AG04450 (cell line): ENCODE measurements at places on chromosomes 5 and 9.

DNA sequence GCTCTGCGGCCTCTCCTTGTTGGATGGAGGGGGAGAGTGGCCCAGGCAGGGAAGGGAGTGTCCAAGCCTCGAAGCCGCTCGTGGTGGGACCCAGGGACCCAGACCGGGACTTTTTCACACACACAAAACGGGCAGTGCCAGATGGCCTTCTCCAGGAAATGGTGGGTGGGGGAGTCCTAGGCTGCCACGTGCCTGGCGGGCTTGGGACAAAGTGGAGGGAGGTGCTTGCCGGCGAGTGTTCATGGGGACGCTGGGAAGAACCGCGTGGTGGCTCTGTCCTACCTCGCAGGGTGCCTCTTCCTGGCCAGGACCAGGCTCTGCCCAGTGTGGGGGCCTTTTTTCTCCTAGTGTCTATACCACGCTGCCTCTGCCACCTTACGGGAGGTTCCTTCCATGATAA is 155.0 kb upstream of the COL5A1 start:
- no peak for DNase-seq

- no peak for DNase-seq
These were observed 20.5 kb downstream of the RAPGEF1 start for GRCh38 chr9:131719262-131719908.

- no peak for DNase-seq
These were observed 986 bp downstream of the PLPP1 start for GRCh38 chr5:55533521-55534435.

DNA sequence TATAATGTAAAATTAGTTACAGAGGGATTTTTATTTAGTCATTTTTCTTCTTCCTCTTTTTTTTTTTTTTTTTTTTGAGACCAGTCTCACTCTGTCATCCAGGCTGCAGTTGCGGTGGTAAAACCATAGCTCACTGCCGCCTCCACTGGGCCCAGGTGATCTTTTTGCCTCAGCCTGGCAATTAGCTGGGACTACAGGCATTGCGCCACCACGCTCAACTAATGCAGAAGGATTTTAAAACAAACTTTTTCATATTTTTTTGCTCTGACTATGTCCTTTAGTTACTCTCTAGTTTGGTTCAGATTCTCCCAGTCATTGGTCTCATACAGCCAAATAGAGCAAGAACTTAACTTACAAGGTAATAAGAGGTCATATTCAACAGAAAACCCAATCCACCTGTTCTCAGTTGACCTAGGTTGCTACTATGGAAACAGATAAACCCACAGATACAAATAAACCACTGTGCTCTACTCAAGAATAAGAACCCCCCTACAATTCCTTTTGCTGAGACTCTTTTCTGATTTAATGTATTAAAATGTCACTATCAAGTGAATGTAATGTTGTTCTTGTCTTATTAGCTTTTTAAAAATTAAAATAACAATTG is 50.1 kb upstream of the TTC39B start:
- no peak for DNase-seq

GRCh38 chr5:43540746-43541145 is 16.1 kb downstream of the PAIP1 start:
- no peak for DNase-seq

GRCh38 chr5:181222630-181223057 is 437 bp upstream of the TRIM41 start:
- DNase-seq, result no peak

DNA sequence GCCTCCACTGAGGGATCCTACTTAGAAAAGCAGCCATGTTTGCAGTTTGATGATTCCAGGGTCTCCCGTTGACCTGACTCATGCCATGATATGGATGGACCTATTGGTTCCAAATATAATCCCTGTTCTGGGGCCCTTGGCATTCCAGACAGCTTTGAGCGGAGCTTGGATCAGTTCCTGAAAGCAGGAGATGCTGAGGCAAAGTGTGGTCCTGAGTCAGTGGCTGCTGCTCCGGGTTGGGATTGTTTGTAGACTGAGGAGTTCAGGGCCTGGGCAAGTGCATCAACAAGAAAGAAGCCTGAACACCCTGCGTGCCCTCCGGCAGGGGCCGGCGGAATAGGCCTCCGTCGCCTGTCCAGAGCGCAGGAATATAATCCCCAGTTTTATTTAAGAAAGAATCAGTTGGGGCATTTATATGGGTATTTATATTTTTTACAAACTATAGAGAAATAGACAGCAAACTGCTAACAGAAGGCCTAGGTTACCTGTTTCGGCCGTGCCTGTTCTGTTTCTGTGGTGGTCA is 50.6 kb downstream of the LRSAM1 start:
- DNase-seq, result no peak

DNA sequence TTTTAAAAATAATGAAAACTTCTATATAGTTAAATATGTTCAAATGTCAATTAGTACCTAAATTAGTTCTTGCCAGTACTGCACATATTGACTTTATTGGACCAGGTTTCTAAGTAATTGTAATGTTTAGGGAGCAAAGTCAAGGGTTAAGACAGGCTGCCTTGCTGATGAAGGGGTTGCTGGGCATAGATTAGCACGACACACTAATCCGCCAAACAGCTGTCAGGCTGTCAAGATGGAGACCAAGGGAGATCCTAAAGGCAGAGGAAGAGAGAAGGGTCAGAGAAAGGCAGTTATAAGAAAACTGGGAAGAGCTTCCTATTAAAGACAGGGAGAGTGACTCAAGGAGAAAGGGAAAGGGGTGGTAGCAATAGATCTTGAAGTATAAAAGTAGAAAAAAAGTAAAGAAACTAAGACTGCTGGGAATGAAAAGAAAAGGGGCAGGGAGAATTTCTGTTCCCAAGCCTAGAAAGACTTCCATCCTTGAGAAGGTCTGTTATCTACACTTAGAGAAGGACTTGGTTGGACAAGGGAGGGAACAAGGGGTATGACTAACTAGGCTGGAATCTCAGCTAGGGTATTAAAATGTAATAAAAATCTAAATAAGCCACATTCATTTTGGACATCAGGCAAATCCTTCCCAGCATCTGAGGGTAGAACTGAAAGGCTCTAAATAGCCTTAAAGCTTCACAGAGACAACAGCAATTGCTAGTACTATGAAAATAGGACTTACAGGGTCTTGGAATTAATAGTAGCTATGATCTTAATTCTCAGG is 188.7 kb downstream of the FBXL17 start:
- peak; percentile 15 for DNase-seq

- DNase-seq, result no peak
These were observed 571 bp upstream of the S1PR3 start for GRCh38 chr9:88990729-88991065.

GRCh38 chr9:68574150-68574549 is 33.5 kb upstream of the TMEM252 start:
- DNase-seq, result no peak

DNA sequence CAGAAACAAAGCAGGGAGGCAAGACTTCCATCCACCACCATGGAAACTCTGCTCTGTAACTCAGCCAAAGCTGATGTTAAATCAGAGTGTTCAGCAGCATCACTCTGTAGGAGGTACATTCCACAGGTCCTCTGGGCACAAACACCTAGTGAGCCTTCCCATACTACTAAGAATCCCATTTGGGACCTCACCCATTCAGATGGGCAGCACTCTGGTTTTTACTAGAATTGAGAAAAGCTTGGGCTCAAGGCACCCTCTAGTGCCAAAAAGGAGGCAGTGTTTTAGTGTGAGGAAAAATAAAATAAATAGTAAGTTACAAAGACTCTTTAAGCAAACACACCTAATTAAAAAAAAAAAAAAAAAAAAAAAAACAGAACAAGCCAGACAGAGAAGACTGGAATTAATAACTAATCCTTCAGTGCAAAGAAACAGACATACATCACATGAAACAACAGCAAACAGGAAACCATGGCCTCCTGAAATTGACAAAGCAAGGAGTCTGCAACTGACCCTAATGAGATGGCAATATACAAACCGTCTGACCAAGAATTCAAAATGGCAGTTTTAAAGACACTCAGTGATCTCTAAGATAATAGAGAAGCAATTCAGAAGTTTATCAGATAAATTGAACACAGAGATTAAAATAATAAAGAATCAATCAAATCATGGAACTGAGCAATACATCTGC is 159.5 kb downstream of the GNA14 start:
- no peak for DNase-seq

GRCh38 chr9:75858497-75859092 is 31.9 kb upstream of the PCSK5 start:
- DNase-seq, result no peak

- DNase-seq, result no peak
These were observed 102.2 kb downstream of the KLF4 start for GRCh38 chr9:107387409-107387808.

- DNase-seq, result no peak
These were observed 58.3 kb downstream of the JAK2 start for GRCh38 chr9:5043381-5043780.

DNA sequence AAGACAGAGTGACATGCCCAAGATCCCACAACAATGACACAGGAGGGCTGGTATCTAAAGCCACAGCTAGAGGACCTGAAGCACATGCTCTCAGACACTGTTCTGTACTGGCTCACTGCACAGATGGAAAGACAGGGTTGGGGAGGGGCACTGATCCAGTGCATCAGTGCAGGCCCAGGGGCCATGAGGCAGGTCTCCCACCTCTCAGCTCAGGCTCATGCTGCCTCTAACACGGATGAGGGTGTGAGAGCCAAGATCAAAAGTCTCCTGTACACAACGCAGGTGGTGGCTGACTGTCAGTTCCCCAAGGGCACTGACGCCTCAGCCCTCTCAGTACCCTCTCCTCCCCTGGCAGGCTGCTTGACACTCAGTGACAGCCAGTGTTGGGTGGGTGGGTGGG is 10.9 kb downstream of the RAPGEF1 start:
- no peak for DNase-seq

GRCh38 chr5:115542086-115542485 is 2.5 kb downstream of the FEM1C start:
- DNase-seq, result no peak

DNA sequence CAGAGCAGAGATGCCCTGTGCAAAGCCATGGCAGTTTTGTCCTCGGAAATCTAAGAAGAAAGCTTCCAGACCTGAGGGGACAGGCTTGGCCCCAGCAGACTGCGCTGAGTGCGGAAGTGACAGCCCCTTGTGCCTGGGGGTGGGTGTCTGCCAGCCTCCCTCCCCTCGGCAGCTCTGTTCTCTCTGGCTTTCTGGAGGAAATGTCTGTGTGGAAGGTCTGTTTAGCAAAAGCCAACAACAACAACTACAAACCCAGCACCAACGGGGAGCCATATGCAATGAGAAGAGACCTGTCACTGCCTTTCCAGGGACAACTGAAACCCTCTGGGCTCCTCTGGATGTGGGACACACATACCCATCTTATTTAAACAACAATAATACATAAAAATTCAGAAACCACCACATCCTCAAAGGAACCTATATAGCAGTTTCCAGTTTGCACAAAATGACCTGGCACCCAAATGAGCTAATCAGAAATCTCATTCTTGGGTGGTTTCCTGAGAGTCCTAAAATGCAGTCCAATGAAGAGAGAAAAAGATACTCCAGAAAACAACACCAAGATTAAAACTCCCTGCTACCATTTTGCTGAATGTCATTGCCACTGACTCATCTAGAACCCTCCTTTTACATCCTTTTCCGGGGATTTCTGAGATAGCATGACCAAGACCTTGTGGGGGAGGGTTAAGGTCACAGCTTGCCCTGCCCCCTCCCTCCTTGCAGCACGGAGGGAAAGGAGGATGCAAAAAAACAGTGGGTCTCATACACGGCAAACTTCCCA is 97.7 kb downstream of the AK8 start:
- no peak for DNase-seq

DNA sequence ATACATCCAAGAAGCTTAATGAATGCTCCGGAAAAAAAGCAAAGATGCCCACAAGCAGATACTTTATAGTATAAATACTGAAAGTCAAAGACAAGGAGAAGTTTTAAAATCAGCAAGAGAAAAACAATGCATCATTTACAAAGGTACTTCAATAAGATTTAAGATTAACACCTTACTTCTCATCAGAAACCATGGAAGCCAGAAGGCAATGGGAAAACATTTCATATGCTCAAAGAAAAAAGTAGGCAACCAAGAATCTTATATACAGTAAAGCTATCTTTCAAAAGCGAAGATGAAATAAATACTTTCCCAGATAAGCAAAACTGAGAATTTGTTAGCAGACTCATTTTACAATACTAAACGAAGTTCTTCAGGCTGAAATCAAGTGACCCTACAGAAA is 51.1 kb downstream of the ABHD17B start:
- no peak for DNase-seq

- DNase-seq, result no peak
These were observed 7.4 kb downstream of the NFIL3 start for GRCh38 chr9:91416096-91416712.

GRCh38 chr5:58523956-58524355 is 32.7 kb downstream of the GAPT start:
- no peak for DNase-seq

DNA sequence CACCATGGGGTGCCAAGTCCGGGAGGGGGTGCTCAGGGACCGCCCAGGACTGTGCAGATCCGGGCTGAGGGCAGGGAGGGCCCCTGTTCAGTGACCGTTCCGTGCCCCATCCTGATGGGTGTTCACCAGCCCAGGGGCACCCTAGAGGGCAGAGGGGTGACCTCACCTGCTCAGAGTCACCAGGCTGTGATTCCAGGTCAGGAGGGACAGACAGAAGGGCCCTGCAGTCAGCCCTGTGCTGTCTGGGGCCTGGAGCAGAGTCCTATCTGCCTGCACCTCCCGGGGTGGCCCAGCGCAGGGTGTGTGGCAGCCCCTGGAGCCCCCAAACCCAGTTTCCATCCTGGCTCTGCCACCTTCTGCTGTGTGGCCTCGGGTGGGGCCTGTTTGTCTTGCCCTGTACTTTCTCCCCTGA is 241.9 kb downstream of the PBX3 start:
- no peak for DNase-seq

DNA sequence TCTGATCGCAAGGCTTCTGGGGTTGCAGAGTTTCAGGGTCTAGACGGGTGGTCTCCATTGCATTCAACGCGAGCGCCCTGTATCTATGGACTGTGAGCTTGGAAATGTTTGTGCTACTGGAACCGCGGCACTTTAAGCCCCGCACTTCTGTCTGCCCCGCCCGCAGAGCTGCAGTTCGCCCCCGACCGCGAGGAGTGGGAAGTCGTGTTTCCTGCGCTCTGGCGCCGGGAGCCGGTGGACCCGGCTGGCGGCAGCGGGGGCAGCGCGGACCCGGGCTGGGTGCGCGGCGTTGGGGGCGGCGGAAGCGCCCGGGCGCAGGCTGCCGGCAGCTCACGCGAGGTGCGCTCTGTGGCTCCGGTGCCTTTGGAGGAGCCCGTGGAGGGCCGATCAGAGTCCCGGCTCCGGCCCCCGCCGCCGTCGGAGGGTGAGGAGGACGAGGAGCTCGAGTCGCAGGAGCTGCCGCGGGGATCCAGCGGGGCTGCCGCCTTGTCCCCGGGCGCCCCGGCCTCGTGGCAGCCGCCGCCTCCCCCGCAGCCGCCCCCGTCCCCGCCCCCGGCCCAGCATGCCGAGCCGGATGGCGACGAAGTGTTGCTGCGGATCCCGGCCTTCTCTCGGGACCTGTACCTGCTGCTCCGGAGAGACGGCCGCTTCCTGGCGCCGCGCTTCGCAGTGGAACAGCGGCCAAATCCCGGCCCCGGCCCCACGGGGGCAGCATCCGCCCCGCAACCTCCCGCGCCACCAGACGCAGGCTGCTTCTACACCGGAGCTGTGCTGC is 1.0 kb downstream of the ADAMTS19 start:
- DNase-seq, result no peak
